ENCODE measurements at places on chromosomes 11 and 22.

- peak; percentile 9 for DNase-seq
Observed at GRCh38 chr11:81899156-81899555, 834.5 kb downstream of the FAM181B start.

- no peak for DNase-seq
Observed at GRCh38 chr11:134155946-134156865, 67.6 kb downstream of the NCAPD3 start.

- DNase-seq, result no peak
Observed at GRCh38 chr11:18684267-18684666, 14.3 kb upstream of the TMEM86A start.

DNA sequence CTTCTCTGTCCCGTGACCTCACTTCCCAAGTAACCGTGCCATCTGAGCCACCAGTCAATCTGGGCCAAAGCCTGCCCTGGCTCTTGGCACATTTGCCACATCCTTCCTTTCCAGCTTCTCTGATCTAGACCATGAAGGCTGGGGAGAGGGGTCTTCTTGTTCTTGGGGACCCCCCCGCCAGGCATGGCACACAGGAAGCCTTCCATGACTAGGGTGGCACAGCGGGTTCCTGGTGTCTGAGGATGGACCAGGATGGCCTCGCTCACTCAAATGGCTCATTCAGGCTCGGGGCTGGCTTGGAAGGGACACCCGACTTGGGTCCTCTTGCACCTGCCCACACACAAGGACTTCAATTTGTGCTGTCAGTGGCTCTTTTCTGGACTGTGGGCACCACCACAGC lies 121.3 kb downstream of the BCR start:
- DNase-seq, result no peak

- DNase-seq, result no peak
Observed at GRCh38 chr11:66636411-66636810, 2.1 kb upstream of the RBM4 start.

- no peak for DNase-seq
Observed at GRCh38 chr11:130448039-130448415, 418 bp upstream of the ADAMTS15 start.

- no peak for DNase-seq
Observed at GRCh38 chr11:8873741-8874405, 37.1 kb upstream of the AKIP1 start.

- DNase-seq, result no peak
Observed at GRCh38 chr11:35105319-35106079, 33.5 kb upstream of the CD44 start.

GRCh38 chr11:26780376-26781085 lies 58.7 kb upstream of the SLC5A12 start:
- DNase-seq, result no peak

DNA sequence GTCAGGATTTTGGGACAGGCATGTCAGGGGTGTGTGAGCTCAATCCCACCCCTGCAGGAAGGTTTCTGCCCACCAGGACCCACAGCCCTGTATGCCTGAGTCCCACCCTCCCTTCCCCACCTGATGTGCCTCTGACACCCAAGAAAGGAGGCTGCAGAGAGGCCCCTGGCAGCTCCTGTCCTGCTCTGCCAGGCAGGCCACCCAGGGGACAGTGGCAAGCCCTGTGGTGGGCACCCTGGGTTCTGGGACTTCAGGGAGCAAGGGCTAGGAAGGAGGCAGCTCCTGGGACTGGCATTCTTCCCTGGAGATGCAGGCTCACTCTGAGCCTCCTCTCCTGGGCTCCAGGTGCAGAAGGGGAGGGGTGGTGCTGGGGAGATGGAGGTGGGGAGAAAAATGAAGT lies 234.5 kb upstream of the B3GAT1 start:
- no peak for DNase-seq

DNA sequence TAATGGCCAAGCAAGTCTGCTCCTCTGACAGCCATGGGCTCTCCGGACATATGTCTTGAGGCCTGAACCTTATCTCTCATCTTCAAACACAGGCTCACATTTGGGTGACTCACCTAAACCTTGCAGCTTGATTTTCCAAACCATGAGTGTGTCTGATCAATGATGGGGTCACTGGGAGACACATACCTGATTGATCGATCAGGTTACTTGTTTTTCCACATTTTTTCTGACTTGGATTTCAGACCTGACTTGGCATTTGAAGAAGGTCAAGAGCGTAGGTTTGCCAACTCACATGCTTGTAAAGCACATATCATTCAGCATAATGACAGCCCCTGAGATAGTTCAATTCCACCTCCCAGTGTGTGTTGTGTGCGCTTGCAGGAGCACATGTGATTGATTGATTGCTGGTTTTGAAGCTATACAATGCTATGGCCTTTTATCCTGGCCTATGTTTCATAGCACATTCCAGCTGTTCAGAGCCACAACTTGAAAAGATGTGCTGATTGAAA lies 116.7 kb upstream of the KIRREL3 start:
- DNase-seq, result no peak

DNA sequence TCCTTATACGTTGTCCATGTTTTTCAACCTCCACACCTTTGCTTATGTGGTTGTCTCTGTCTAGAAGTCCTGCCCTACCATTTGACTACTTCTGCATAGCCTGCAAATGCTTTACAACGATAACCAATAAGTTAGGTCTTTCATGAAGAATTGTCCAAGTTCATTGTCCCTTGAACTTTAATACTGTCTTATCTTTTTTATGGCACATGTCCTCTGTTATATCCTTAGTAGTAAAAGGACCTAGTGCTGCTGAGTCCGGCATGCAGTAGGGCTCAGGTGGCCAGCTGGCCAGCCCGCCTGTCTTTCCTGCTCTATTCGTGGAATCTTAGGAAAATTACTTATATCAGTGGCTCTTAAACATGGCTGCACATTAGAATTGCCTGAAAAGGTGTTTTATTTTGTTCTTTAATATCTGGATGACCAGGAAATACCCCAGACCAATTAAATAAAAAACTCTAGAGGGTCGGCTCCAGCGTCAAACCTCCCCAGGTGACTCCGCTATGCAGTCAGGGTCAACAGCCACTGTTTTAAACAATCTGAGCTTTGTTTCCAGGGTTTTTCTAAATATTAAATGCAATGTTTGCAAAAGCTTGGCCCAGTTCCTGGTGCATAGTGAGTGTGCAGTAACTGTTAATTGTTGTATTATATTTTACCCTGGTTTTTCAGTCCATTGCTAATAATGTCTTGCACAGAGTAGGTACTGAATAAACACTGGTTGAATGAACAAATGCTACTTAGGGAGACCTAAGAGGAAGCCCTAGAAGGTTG lies 64.6 kb upstream of the SESN3 start:
- no peak for DNase-seq

DNA sequence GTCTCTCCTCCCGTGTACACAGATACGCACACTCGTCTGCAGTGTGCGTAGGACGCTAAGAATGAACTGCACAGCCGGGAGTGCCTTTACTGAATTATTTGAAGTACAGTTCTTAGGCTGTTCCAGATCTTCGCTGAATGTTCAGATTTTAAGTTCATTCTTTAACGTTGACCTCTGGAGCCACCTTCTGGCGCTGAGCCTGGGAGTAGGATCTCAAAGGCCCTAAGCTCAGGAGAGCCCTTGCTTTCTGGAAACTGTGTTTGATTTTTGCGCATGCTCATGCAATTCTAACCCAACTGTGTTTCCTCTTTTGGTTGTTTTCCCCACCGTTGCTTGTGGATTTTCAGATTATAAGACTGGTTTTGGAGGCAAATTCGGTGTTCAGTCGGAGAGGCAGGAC lies 22.8 kb downstream of the CTTN start:
- DNase-seq, result no peak

DNA sequence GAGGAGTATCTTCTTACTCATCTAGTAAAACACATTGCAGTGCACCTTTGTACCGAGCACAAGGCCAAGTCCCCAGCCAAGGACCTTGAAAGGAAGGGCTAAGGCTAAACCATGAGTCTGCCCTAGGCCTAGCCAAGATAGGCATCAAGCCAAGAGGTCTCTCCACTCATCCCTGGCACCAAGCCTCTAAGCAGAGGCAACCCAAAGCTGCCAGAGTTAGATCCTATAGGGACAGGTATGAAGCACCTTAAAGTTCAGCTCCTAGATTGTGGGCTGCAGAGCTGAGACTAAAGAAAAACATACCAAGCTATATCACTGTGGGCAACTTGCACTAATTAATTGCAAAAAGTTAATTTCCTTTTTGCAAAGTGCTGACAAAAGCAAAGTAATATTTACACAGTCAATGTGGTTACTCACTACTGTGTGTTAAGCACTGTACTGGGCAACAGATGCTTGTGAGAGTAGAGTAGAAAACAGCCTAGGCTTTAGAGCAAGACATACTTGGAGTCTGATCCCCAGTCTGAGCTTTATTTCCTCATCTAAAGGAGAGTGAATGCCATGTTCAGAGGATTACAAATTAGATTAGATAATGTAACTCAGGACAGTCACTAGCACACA lies 7.2 kb downstream of the COA4 start:
- no peak for DNase-seq

GRCh38 chr11:75431533-75432525 lies 1.2 kb downstream of the KLHL35 start:
- DNase-seq, result no peak

DNA sequence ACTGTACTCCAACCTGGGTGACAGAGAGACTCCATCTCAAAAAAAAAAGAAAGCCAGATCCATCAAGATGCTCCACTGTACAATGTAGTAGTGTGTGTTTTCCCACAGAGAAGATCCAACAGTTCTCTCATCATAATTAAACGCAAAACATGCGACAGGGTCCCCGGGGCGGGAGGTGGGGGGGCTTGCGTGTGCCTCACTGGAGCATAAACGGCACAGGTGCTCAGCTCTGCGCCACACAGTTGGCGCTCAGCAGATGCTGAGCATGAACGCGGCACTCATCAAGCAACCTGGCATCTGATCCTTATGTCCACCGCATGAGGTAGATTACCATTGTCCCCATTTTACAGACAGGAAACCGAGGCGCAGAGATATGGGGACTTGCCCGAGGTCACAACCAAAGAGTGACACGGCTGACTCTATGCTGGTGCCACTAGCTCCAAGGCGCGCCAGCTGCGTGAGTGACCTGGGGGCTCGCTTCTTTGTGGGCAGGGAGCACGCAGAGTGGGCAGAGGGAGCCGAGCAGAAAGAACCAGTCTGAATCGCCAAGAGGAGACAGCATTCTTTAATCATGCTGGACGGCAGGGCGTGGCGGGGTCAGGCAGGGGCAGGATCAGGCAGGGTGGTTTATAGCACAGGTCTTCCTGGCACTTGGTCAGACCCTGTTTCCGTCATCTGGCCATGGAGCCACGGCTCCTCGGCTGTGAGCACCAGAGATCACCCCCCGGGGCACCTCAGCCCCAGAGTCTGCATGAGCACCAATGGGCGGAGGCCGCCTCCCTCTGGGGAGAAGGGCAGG lies 8.2 kb downstream of the C1QTNF6 start:
- DNase-seq, result no peak

DNA sequence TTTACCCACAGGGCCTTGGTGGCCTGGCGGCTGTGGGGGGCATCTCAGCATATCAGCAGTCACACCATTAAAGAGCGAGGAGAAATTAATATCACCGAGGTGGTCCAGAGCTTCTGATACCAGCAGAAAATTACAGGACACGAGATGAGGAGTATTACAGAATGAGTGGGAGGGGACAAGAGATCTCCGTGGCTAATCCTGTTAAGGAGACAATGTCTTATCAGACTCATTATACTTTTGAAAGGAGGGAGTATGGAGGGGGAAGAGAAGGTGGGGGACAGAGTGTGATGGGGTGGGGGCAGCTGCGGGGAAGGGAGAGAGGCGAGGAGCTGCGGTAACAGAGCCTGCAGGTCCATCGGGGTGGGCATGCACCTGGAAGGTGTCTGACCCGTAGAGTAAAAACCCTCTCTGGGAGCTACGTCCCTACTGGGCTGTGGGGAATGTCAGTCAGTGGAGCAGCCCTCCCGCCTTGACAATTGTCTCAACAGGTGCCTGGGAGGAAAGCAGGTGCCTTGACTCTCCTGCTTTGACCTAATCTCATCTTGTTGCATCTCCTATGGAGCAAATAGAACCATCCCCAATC lies 224.2 kb downstream of the CEP164 start:
- no peak for DNase-seq

DNA sequence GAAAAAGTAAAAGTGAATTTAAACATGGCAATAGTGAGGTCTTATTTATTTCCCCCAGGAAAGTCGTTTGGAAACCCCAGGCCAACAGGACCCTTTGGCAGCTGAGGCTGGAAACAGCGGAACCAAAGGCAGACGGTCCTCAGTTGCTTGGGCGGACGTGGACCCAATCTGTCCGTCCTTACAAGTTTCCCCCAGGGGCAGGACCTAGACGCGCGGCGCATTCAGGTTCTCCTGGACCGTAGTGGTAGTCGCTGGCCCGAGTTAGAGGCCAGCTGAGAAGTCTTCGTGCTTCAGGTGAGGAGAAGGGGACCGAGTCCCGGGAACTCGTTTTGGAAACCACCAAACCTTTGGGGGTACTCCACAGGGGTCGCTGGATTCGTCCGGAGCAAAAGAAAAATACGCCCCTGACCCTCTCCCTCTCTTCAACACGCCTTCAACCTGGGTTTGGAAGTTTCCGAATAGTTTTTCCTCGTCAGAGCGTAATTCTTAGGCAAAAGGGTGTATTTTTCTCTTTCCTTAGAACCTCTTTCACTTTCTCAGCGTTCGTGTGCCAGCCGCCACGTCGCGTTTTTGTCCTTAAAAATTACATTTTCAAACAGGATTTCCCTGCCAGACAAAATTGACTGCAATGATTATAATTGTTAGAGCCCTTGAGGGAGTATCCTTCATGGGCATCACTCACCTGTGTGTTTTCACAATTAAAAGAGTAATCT lies 2.1 kb downstream of the METTL15 start:
- DNase-seq, result peak; percentile 73

GRCh38 chr22:25765016-25765367 lies 23.0 kb downstream of the MYO18B start:
- DNase-seq, result no peak

GRCh38 chr11:96035740-96036078 lies 111.8 kb upstream of the MTMR2 start:
- DNase-seq, result no peak

DNA sequence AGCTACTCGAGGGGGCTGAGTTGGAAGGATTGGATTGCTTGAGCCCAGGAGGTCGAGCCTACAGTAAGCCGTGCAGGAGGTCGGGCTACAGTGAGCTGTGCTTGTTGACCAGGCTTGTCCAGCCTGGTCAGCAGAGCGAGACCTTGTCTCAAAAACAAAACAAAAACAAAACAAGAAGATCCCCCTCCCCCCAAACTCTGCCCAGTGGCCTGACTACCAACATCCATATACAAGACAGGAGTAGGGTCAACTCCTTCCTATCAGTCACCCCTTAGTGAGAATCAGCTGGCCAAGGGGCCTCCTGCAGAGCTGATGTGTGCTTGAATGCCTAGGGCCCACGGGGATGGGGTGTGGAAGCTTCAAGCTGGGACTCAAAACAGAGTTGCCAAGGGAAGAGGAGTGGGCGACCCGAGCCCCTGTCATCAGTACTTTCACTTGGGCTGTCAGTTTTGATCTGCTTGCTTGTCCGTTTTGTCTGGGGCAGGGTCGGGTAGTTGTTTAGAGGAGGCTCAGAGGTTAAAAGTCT lies 942 bp upstream of the TSPAN18 start:
- no peak for DNase-seq

- no peak for DNase-seq
Observed at GRCh38 chr22:47011859-47012258, 249.4 kb downstream of the TBC1D22A start.

All from COR-L47 (cell line).